OCI-LY7 (cell line): ENCODE measurements at places on chromosomes 6 and 20. TPM values are rescaled to one million over a fixed set of nuclear protein-coding genes. Genes with fewer than 3 reads are reported as not detected.
A peak's percentile ranks its signal among the peaks of the same experiment; 100 is the strongest.

The TCP11 gene
- total RNA-seq: not detected in 2 replicates

The FAM83D gene
- 32.6 and 32.9 TPM in 2 replicates for total RNA-seq

The OR2J3 gene
- total RNA-seq: not detected in 2 replicates

DNA sequence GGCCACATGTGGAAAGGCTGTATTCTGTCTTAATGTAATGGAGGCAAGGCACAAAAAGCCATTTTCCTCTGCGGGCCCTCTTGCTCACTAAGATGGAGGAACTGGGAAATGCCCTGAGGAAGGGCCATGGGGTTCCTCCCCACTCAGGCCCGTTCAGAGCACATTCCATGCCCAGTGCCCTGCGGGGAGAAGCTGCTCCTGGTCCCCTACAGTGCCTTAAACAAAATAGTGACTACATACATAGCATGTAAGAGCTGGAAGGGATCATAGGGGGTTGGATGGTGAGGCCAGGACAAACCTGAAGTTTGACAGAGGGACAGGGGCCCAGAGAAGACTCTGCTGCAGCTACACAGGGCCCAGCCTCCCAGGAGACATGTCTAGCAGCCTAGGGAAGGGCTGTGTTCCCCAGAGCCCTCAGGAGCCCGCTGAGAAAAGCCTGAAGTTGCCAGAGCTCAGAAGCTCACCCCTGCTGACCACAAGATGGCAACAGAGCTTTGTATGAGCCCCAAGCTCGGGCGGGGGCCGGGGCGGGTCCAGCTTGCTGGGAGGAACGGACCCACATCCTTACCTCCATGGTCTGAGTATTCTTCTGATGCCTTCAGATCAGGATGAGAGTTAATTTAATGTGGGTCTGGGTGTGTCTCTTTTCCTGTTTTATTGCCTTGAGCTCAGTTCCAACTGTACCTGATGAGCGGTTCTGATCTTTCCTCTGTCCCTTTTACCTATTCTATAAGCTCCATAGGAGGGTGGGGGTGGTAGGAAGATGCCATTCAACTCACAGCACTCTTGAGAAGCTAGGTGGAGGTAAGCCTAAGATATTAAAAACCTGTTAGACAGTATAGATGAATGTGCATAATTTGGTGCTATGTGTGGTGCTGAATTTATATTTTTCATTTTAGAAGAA, 242.9 kb downstream of the CDC5L start:
- peak; percentile 8 for DNase-seq

DNA sequence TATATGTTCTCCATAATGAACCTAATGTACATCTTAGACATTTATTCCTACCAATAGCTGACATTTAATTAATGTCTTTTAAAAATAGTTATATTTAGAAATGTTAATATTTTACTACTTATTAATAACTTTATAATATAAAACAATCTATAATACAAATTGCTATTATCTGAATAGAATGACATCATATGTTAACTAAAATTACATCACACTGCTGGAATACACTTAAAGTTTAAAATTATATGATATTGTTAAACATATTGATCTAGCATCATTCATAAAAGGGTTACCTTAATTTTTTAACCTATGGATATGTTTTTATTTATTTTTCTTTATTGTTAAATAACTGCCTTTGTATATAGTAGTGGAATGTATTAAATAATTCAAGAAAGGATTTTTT, 660.2 kb upstream of the ADGRB3 start:
- no peak for DNase-seq

DNA sequence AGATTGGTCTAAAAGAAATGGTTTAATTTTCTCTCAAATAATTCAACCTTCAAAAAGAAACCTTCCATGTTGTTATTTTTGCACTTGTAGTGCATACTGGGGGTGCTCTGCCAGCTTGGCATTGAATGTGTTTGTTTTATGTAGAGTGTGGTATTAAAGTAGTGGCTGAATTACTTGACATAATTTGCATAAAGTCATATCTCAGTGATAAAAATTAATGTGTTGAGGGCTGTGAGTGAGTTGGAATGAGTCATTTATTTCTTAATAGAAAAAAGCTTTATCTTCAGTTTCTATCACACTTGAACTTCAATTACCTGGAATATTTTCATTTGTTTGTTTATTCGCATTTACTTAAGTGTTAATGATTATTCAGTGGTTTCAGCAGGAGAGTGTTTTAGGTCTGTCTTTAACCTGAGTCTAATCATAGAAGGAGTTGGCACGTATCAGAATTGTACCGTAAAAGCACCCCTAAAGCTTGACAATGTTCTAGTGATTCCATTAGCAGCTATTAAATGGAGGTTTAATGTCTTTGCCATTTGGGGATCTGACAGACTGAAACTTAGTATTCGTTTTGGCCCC, 801.2 kb upstream of the FLRT3 start:
- DNase-seq: no peak

DNA sequence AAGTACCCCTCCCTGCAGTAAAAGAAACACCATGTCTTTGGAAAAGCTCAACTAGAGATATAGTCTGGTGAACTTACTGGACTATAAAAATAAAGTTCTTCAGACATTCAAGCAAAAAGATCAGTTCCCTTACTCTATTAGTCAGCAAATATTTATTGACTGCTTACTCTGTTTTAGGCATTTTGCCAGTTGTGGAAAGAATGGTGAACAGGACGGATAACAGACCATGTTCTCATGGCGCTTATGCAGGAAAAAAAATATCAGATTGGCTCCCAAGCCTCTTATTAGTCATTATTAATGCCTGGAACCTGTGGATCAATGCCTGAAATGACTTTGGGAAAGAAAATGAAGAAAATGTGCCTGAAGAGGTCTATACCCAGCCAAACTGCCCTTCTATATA, 282.2 kb upstream of the EPHA7 start:
- DNase-seq: no peak
